ENCODE measurements at places on chromosomes 6 and 20.

GRCh38 chr6:166423781-166424180 lies 41.0 kb upstream of the MPC1 start:
- DNase-seq: no peak

DNA sequence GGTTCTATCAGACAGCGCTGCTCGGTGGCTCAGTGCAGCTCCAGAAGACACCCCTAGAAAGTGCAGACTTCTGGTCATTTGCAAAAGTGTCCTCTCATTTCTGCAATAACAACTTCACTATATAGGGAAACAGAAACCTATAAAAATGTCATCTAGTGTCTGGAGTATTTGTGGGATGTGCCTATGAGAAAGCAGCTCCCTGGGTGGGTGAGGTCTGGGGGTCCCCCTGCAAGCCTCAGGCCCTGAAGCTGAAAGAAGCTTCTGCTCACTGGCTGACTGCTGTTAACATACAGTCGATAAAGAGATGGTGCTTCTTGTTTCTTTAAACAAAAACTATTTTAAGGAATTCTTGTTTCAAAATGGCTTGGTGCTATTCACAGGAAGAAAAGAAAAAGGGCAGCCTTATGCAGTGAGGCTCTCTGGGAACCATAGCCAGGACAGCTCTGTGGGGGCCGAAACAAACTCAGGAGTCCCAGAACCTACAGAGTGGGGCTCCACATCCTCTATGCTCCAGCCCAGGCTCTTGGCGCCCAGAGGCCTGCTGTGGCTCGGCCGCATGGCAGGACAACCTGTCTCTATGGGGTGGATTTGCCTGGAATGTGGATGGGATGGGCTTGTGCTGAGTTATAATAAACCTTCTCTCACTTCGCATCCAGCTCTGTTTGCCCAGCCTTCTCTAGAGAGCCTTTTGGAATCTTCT lies 109.7 kb downstream of the BANF2 start:
- DNase-seq: peak; percentile 35

- DNase-seq: no peak
These were observed 122.3 kb downstream of the ANKS1A start for GRCh38 chr6:35011096-35012041.

DNA sequence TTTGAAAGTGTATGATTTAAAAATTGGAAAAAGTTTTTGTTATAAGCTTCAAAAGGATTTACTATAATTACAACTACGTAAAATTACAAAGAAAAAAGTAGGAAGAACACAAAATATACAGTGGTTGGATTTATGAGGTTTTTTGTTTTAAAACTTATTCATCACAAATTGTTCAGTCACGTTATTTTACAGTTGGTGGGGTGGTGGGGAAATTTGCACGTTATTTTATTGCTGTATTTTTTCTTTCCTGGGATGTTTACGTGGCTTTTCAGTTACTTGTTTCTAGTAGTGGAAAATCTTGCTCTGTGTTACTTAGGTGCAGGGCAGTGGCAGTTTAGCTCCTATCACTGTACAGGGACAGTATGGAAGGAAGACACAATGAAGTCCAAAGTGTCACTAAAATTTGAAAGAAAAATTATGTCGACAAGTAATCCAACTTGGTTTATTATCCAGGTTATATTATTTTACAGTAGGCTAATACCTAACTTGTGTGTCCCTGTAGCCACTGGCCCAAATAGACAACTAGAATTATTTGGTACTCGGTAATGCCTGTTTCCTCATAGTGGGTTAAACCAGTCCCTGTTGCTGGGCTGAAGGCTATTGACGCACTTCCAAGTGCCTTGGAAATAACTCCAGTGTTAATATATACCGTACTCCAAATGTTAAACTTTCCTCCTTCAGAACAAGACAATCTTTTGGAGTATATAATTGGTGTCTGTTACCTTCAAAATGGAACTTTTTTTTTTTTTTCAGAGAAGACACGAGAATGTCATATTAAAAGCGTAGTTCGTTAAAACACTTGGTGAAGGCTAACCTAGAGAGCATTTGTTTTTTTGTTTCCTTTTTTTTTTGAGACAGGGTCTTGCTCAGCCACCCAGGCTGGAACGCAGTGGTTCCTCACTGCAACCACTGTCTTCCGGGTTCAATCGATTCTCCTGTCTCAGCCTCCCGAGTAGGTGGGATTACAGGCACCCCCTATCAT lies 4.6 kb downstream of the JARID2 start:
- no peak for DNase-seq

DNA sequence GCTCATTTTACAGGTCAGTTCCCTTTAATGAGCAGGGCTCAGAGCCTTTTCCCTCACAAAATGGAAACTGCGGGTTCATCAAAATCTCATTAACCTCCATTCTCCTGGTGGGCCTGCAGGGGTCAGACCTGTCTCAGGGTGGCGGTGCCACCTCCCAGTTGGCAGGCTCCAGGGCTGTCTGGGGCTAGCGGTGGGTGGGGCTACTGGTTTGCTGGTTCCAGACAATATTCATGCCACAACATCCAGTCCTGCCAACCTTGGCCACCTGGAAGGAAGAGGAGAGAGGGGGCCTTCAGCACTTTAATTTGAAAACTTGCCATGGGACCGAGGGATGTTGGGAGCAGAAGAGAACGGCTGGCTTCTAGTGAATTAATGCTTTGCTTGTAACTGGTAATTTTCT lies 41.9 kb upstream of the CTNNBL1 start:
- no peak for DNase-seq

DNA sequence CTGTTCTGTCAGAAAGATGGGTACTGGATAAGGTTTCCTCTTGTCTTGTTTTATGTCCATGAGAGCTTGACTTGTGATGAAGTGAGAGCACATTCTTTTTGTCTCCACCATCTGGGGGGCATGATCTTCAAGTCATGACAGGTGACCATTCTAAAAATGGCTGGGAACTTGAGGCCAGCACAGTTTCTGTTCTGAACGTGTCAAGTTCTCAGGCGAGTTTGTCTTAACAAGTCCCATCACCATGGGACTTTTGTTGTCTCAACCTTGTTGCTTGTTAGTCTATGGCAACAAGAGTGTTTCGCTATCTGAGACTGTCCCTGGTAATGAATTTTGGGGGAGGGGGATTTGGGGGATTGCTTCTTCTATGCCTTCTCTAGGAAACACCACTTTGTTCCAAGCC lies 25.6 kb upstream of the ENPP4 start:
- no peak for DNase-seq

DNA sequence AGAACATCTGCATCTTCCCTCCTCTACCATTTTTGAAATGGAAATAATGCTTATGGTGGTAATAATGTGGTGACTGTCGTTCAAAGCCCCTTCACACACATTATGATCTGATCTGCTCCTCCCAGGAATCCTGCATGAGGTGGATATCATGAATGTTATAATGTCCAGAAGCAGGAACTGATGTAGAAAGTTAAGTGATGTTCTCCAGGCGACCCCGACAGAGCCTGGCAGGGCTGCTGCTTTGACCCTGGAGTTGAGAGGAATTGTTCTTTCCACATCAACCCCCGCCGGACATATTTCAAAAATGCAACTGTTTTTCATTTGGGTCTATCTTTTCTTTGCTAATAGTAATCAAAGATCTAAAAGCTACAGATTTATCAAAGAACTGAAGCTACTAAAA lies 131.6 kb downstream of the GMPR start:
- no peak for DNase-seq

GRCh38 chr20:21272679-21273078 lies 30.5 kb upstream of the XRN2 start:
- DNase-seq: no peak

- DNase-seq: no peak
These were observed 382.4 kb upstream of the CDH4 start for GRCh38 chr20:60869625-60870024.

GRCh38 chr20:53664121-53664520 lies 70.5 kb upstream of the ZNF217 start:
- DNase-seq: no peak

- DNase-seq: no peak
These were observed 99.6 kb downstream of the CEP57L1 start for GRCh38 chr6:109194880-109195279.

GRCh38 chr6:138571585-138572166 lies 72.4 kb upstream of the NHSL1 start:
- DNase-seq: no peak

- no peak for DNase-seq
These were observed 93.4 kb downstream of the DACT2 start for GRCh38 chr6:168226061-168226752.

- DNase-seq: no peak
These were observed 3.8 kb upstream of the NCR2 start for GRCh38 chr6:41331401-41332150.

- DNase-seq: no peak
These were observed 19.4 kb downstream of the SAYSD1 start for GRCh38 chr6:39095578-39095977.

DNA sequence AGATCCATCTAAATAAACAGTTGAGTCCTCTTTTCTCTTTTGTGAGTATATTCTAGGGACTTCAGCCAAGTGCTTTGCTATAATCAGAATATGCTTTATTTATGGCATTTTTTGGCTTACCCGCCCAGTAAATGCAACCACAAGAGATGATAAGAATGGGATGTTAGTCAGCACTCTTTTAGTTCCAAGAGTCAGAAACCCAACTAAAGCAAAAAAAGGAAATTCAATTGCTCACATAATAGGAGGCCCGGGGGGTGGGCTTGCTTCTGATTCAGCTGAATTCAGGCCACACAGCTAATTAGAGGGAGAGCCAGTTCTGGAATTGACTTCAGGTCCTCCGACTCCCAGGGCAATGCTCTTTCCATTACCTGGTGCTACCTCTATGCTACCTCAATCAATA lies 250.6 kb downstream of the FARS2 start:
- DNase-seq: peak; percentile 78

DNA sequence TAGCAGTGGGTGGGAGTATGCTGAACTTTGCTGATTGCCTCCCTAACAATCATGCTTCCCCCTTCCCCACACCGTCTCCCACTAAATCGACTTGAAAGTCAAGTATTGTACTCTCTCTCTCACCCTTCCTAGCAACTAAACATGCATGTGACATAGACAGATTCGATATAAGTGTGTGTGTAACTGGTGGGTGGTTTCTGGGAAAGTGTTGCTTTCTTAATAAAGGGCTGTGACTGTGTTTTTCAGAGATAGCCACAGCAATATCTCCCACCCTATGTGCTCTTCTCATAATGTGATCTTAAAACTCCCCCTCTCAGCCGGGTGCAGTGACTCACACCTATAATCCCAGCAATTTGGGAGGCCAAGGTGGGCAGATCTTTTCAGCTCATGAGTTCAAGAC lies 49.3 kb upstream of the E2F3 start:
- DNase-seq: no peak

- no peak for DNase-seq
These were observed 110.8 kb upstream of the MLN start for GRCh38 chr6:33914645-33915044.

GRCh38 chr6:45450831-45451230 lies 73.1 kb upstream of the SUPT3H start:
- no peak for DNase-seq

DNA sequence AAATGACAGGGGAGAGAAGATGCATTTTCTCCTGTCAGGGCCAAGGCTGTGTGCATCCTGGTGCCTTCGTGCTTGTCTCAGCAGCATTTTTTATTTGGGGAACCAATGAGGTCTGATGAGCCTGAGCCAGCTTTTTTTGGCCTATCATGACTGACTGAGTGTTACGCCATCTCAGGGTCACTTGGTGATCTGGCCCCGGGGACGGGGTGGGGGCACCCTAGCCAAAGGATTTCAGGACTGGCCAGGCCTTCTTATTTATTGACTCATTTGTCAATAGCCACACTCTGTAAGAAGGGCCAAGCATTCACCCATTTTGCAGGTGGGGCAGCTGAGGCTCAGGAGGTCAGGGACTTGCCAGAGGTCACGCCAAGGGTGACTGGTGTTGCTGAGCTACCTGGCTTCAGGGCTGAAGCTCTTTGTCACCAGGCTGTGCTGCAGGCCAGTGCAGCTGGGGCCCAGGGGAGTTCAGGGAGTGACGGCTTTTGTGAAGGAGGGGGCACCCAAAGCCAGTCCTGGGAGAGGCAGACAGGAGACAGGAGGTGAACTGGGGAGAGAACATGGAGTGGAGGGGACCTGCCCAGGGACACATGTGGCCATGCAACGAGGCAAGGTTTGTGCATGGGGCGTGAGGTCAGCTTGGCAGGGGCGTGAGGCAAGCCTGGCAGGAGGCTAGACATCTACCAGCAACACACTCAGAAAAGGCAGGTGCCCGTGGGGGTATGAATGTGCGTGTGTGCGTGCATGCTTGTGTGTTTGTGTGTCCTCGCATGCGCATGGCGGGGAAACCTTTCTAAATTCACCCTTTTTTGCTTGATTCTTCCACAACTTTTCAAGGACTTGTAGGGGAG lies 31.1 kb downstream of the VSTM2L start:
- DNase-seq: no peak

- no peak for DNase-seq
These were observed 802 bp upstream of the FERMT1 start for GRCh38 chr20:6123649-6124014.

- peak; percentile 29 for DNase-seq
These were observed 66.7 kb upstream of the ARMC2 start for GRCh38 chr6:108781419-108782100.

GRCh38 chr20:63265891-63266515 lies 6.6 kb upstream of the ARFGAP1 start:
- DNase-seq: peak; percentile 83

DNA sequence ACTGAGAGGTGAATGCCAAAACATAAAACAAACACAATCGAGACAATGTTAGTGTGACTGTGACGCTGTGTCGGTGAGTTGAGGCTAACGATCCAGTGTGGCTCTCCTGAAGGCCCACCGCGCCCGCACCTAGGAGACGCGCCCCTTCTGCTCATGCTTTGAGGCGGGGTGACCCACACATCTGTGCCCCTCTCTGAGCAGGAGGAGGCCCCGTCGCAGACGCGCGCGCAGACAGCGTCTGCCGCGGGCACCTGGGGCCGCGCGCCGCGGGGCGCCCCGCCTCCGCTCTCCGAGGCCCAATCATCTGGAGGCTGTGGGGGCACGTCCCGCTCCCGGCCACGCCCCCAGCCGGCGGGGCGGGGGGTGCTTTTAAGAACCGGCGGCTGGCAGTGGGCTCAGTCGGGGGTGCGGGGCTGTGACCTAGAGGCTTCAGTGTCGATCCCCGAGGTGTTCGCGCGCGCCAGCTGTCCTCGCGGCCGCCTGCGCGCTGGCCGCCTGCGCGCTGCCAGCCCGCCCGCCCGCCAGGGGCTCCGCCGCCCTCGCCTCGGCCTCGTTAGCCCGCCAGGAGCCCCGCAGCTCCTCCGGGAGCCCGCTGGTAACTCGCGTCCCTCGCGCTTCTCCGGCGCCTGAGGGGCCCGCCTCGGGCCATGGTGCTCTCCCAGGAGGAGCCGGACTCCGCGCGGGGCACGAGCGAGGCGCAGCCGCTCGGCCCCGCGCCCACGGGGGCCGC lies at the start of gene SLC16A10:
Gene SLC16A10 (plus strand): TSS at position 398 of the 730 bp plus-strand sequence. CDS start 250 bp downstream, at position 648.
- DNase-seq: no peak

GRCh38 chr6:2737885-2738284 lies 12.8 kb downstream of the MYLK4 start:
- no peak for DNase-seq

Measured in AG10803 (cell line).